ENCODE measurements at places on chromosomes 4 and X.

GRCh38 chr4:174592256-174592984 is 70.1 kb upstream of the HPGD start:
- no peak for DNase-seq

DNA sequence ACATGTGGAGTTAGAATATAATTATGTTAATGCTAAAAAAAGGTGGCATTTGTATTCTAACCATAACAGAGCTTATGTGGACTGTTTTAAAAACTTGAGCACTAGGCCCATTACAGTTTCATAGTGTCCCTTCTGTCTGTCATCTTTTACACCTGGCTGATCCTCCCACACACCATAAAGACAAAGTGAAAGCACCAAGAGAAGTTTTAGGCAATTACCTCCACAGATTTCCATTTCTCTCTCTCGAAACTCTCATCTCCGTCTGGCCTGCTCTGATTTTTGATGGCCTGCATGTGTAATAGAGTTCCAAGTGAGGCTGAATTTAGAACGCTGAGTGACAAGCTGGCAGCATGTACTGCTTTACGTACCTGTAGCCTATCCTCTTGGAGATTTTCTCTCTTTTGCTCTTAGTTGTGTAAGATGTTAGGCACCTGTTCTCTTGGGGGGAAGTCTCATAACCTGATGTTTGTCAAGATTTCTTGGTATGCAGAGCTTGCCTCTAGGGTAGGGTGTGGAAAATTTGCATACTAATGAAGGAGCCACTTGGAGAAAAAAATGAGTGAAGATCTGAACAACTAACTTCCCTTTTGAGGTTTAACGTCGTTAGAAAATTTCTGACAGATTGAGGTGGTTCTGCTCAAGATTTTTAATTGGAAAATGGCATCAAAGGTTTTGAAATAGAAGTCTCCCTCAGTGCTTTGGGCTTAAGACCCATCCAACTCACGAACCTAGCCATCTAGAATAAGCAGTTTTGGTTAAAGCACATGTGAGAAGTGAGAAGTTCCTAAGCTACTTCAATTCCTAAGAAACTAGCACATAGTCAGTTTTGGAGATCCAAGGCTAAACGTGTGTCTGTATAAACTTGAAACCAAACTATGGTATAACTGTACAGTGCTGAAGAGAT is 57.6 kb upstream of the RAP1GDS1 start:
- DNase-seq, result no peak

GRCh38 chrX:112081781-112082652 is 559 bp downstream of the TRPC5 start:
- no peak for DNase-seq

- DNase-seq, result no peak
These were observed 153.1 kb downstream of the AMELX start for GRCh38 chrX:11446336-11446735.

- DNase-seq, result no peak
These were observed 68.4 kb downstream of the FBXO8 start for GRCh38 chr4:174215057-174215456.

- DNase-seq, result no peak
These were observed 136.2 kb downstream of the CFAP299 start for GRCh38 chr4:80471756-80472155.

DNA sequence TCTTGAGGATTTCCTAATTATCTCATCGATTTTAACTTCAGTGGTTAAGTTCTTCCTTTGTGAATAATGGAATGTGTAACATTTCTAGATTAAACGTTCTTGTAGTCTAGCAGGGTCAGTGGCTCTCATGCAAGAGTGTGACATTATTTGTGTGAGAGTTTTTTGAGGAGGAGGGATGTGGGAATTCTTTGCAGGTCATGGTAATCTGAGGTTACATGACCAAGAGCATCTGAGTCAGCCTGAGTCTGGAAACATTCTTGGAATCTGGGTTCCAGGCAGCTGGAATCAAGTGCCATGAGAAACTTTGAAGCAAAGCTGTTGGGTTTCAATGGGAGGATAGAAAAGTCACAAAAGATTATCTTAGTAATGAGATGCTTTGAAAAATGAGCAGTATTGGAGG is 49.5 kb downstream of the GK start:
- DNase-seq, result no peak

DNA sequence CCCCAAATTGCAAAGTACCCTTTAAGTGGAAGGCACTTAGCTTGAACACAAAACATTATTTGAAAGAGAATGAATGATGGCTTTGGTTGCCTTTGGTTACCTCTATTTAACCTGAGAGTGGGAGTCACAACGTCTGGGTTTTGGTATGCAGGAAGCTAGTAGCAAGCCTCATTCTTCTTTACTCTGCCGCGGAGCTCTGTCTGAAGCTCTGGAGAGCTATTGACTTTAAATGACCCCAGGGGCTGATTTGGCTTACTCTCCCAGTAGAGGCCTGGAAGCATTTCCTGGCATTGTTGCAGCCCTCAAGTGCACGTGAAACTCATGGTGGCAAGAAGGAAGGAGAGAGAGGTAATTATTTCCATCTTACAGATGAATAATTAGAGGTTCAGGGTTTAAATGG is 81.8 kb upstream of the MAGEA4 start:
- DNase-seq, result no peak

- DNase-seq, result no peak
These were observed 84.9 kb upstream of the SPANXB1 start for GRCh38 chrX:140917354-140918115.

GRCh38 chr4:129246910-129247461 is 151.0 kb downstream of the C4orf33 start:
- no peak for DNase-seq

- no peak for DNase-seq
These were observed 246.3 kb downstream of the PPP3CA start for GRCh38 chr4:101101072-101101471.

DNA sequence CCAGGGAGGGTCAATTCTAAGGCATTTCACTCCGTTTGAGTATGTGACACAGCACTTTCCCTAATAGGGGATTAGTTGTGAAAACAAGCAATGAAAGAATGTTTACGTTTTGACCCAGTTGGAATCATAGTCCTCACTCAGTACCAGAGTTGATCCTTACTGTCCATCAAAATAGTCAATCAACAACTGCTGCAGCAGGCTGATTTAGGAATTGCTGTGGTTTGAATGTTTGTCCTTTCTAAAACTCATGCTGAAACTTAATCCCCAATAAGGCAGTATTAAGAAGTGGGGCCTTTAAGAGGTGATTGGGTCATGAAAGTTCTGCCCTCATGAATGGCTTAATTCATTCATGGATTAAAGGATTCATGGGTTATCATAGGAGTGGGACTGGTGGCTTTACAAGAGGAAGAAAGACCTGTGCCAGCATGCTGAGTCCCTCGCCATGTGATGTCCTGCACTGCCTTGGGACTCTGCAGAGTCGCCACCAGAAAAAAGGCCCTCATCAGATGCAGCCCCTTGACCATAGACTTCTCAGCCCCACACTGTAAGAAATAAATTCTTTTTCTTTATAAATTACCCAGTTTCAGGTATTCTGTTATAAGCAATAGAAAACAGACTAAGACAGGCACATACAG is 3.1 kb upstream of the FBXL5 start:
- DNase-seq, result no peak

- DNase-seq, result peak; percentile 74
These were observed 937.1 kb downstream of the CCSER1 start for GRCh38 chr4:91064157-91064853.

GRCh38 chrX:136417806-136418205 is 69.9 kb upstream of the BRS3 start:
- DNase-seq, result no peak

DNA sequence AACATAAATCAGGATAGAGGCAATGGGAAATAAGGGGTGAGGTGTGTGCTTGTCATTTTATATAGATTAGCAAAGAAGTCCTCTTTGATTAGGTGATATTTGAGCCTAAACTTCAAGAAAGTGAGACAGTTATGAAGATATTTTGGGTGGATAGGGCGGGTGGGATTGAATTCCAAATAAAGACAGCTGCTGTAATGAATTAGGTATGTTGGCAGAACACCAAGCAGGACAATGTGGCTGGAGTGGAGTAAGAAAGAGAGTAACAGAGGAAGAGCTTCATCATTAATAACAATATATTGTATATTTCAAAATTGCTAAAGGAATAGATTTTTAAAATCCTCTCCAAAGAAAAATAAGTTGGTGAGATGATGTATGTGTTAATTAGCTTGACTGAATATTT is 91.0 kb upstream of the CENPE start:
- DNase-seq, result no peak

DNA sequence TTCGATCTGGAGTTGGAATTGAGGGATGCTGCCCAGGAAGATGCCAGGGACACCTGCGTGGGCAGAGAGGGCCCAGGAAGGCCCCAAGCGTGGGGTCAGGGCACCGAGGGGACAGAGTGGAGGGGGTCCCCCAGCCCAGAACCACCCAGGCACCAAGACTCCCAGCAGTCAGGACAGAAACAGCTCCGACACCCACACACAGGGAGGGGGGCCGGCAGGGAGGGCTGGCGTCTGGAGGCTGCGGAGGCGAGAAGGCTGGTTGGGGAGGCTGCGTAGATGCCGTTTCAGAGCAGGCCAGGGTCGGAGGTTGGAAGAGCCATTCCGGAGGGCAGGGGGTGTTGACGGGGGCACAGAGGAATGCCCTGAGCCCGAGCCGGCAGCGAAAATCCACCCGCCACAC is 23.6 kb downstream of the ATP5ME start:
- DNase-seq, result no peak

- peak; percentile 24 for DNase-seq
These were observed 137.8 kb downstream of the FBXW7 start for GRCh38 chr4:152398060-152398459.

DNA sequence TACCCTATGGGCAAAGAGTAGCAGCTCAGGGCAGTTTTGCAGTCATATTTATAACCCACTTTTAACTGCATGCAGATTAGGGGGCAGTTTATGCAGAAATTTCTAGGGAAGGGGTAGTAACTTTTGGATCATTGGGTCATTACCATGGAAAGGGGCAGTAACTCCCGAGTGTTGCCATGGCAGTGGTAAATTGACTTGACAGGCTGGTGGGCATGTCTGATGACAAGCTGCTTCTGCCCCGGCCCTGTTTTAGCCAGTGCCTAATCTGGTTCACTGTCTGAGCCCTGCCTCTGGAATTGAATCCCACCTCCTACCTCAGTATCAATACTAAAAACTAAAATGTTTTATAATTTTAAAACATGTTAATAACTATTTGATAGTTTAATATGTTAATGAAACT is 362.1 kb upstream of the ATOH1 start:
- DNase-seq, result no peak

DNA sequence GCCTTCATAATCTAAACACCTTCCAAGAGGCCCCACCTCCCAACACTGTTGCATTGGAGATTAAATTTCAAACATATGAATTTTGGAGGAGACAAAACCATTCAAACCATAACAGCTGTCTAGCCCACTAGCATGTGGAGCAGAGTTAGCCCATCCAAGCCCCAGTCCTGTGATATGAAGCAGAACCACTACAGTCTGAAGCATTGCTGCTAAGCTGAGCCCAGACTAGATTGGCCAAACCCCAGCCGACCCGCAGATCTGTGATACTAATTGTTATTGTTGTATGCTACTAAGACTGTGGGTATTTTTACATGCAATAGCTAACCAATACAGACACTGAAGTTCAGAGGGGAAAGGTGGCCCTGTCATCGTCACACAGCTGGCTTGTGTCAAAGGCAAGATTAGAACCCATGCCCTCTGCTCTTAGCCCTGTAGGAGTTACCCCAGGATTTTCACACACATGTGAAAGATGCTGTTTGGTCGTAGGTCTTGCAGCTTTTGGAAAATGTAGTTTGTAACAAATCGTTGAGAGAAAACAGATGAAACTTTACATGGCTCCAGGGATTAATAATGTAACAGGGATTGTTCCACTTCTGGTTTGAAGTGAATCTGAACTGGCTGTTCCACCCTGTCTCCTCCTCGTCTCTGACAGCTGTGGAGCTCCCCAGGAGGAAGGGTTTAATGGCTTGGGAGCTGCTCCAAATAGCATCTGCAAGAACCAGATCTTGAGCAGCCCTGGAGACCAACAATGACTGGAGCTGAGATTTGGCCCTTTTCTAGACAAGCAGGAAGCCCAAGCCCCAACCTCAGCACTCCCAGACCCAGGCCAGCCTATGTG is 517.5 kb downstream of the MID1IP1 start:
- no peak for DNase-seq

- peak; percentile 67 for DNase-seq
These were observed 58.5 kb upstream of the AP1S2 start for GRCh38 chrX:15913146-15913545.

- DNase-seq, result no peak
These were observed 9.7 kb upstream of the SOX3 start for GRCh38 chrX:140514554-140514953.

- DNase-seq, result no peak
These were observed 59.0 kb downstream of the SEL1L3 start for GRCh38 chr4:25803720-25804225.

GRCh38 chrX:151604931-151605330 is 41.5 kb downstream of the PASD1 start:
- DNase-seq, result no peak

DNA sequence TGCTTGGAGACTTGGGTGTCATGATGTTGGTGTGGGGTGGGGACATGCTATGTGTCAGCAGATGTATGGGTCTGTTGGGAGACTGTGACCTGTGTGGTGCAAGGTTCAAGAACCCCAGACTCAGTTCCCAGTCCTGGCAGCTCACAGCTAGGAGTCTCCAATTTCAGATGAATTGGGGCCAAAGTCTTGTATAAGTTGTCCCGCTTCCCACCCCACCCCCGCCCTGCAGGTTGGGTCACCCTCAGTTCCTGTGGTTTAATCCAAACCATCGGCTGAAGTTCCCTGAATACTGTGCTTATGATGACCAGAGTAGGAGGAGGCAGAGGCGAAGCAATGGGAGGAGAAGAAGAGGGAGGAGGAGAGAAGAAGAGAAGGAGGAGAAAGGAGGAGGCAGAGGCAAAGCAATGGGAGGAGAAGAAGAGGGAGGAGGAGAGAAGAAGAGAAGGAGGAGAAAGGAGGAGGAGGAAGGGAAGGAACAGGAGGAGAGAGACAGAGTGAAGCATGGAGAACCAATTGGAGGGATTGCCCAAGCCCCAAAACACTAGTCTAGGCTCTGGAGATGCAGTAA is 112.6 kb downstream of the EFNB1 start:
- DNase-seq, result no peak

GRCh38 chrX:43357741-43358140 is 298.4 kb upstream of the MAOA start:
- DNase-seq, result no peak

GRCh38 chrX:426881-427280 is 40.2 kb upstream of the PPP2R3B start:
- DNase-seq, result no peak

GRCh38 chrX:109886122-109886761 is 116.7 kb upstream of the TMEM164 start:
- no peak for DNase-seq

GRCh38 chr4:122777846-122778673 is 45.6 kb downstream of the BBS12 start:
- DNase-seq, result no peak

GRCh38 chr4:138634915-138635314 is 380.7 kb upstream of the NOCT start:
- no peak for DNase-seq

All from NCI-H1694 treated with DMSO at 0.1 percent for 48 hours (cell line).